Activated CD8-positive, alpha-beta memory T cell treated with anti-CD3 and anti-CD28 coated beads, Interleukin-2, amount 10 ng/mL, durations not matched to agents 7 days and 5 days (primary cell): ENCODE measurements at places on chromosomes 5 and 9. TPM values are rescaled to one million over a fixed set of nuclear protein-coding genes. Genes with fewer than 3 reads are reported as not detected.

The GTF3C5 gene
- 89.0 TPM for total RNA-seq

The TIMD4 gene
- 10.2 TPM for total RNA-seq

The PARP8 gene
- total RNA-seq, result 128 TPM

The PROP1 gene
- not detected for total RNA-seq

The LRRTM2 gene
- not detected for total RNA-seq

The CTXN3 gene
- not detected for total RNA-seq

The DENND4C gene
- total RNA-seq, result 38.6 TPM

The SLC2A6 gene
- total RNA-seq, result 5.5 TPM

The DNM1 gene
- 0.79 TPM for total RNA-seq

The ARID3C gene
- not detected for total RNA-seq

The TMEM215 gene
- total RNA-seq, result not detected

The ZNF608 gene
- not detected for total RNA-seq

The WDR31 gene
- 1.1 TPM for total RNA-seq

The ANKRD31 gene
- total RNA-seq, result 0.28 TPM

The ZNG1F gene
- total RNA-seq, result 14.3 TPM

The NKD2 gene
- 4.2 TPM for total RNA-seq

The DTWD2 gene
- 2.6 TPM for total RNA-seq

The C9orf57 gene
- total RNA-seq, result not detected

The PKD2L2 gene
- total RNA-seq, result not detected

The ADGRV1 gene
- total RNA-seq, result 0.18 TPM

The LCP2 gene
- total RNA-seq, result 393 TPM

The MARCOL gene
- total RNA-seq, result not detected

The GPR150 gene
- total RNA-seq, result 0.28 TPM

The NTNG2 gene
- 7.9 TPM for total RNA-seq

The NMUR2 gene
- not detected for total RNA-seq

The CDX1 gene
- total RNA-seq, result not detected

The PCDHGB4 gene
- total RNA-seq, result 0.09 TPM

The SMIM27 gene
- total RNA-seq, result 20.8 TPM
